IPS-NIHi11 (cell line): ENCODE measurements at places on chromosomes 7 and 10.

DNA sequence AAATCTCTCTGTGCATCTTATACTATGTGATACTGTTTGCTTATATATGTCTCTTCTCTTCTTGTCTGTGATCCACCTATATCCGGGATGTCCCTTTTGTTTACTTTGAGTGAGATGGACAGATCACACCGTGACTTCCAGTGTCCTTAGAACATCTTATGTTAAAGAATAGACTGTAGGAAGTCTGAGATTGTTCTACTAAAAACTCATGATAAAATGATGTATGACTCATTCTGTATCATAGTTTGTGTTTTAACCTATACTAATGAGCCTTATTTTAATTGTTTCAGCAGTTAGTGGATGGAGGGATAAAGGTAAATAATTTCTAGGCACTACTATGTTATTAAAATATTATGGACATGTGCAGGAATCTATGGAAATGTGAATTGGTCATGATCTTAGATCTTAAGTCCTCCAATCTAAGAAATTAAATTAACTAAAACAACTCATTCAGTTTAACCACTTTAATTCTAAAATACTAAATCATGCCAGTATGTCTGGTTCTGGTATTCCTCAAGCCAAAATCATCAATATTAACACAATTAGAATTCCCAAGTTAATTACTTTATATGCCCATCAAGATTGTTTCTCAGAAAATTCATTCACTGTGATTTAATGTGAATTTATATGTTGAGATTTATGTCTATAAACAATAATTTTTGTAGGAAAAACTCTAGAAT lies 32.0 kb downstream of the ITGB8 start:
- DNase-seq: no peak

DNA sequence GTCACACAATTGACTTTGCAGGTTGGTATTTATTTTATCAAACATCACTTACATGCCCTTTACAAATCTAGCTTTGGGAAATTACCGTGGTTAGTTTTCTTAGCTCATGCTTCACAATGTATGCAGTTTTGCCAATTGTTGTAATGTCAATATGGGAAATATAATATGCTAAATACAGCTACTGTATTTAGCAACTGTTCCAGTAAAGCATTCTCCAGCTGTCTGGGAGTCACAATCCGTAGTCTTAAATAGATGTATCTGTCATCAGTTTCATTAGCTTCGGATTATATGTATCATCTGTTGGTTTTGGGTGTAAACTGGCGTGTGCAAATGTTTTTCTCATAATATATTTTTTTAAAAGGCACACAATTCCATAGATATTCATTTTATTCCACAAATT lies 19.4 kb upstream of the AHR start:
- no peak for DNase-seq

GRCh38 chr10:1540144-1540543 lies 197.2 kb downstream of the ADARB2 start:
- DNase-seq: no peak

- DNase-seq: no peak
These were observed 46.0 kb downstream of the SH2D4B start for GRCh38 chr10:80583685-80584084.

DNA sequence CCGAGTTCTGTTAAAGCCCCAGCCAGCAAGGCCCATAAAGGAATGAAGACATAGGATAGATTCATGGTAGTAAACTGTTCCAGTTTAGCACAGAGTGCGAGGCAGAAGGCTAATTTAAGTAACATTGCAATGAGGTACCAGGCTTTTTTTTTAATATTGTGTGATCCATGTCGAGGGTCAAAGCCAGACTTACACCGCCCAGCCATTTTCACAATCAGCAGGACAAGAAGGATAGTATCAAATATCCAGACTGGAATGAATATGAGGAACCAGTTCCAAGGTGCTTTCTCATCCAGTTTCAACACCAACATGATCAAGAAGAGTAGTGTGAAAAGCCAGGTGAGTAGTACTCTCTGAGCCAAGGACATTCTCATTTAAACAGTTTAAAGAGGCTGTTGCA lies 4.2 kb downstream of the TMEM60 start:
- no peak for DNase-seq

DNA sequence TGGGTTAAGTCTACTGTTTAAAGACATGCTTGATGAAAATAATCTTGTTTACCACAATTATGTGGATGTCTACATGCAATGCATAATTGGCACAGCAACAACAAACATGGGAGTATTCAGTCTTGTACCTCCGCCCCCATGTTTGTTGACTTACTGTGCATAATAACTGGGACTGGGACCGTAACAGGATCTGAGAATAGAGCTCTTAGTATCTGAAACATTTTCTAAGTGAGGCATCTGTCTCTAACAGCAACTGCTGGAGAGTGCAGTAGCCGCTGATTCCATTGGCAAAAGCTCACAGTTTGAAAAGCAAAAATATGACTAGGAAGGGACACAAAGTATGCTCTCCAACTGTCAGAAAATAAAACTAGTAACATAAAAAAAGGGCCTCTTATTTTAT lies 61.6 kb downstream of the ENO4 start:
- DNase-seq: no peak
